ENCODE measurements at places on chromosomes 12 and 14.

GRCh38 chr12:1845427-1845826, 25.1 kb downstream of the LRTM2 start:
- no peak for DNase-seq

- DNase-seq, result no peak
These were observed 64.9 kb upstream of the FAM181A start for GRCh38 chr14:93862265-93862664.

GRCh38 chr12:18320036-18320617, 58.8 kb downstream of the PIK3C2G start:
- DNase-seq, result no peak

- DNase-seq, result no peak
These were observed 36.4 kb upstream of the ATXN2 start for GRCh38 chr12:111635524-111635923.

DNA sequence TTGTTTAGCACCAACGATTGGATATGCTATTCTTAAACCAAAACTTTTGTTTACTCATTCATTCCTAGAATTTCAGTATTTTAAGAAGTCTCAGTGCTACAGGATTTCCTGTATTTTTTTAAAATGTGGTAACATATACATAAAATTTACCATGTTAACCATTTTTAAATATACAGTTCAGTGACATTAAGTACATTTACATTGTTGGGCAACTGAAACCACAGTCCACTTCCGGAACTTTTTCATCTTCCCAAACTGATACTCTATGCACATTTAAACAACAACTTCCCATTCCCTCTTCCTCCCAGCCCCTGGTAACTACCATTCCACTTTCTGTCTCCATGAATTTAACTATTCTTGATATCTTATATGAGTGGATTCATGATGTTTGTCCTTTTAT, 30.3 kb downstream of the PDE3A start:
- no peak for DNase-seq

DNA sequence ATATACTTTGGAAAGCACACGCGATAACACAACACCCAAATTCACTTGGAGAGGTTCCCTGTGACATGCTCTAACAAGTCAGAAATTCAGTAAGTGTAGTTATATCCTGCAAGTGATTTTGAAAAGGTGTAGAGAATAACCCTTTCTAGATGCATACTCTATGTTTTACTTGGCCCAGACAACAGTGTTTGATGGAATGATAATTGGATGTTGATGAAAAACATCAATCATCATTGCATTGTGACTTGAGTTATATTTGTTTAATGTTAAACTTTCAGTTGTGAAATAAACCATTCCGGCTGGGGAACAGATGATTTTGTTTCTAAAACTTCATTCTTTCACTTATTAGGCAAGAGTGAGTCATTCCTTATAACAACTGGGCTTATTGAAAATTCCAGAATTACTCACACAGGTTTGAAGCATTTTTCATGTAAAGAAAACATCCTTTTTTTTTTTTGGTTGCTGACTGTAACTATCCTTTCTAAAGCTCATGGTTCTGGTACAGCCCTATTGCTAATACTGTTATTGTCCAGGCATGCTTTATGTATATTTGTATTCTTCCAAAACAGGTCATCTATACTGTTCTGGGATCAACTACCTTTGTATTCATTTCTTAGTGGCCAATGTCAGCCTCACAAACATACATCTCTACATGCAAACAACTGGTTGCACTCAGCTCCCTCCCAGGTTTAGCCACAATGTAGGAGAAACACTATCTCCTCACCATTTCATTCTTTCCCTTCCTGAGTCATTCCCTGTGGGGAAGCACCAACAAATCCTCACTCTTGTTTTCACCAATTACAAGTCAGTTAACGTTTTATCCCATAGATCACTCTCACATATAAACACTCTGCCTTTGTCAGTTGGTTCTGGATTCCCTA, 121.2 kb upstream of the LRIG3 start:
- no peak for DNase-seq

DNA sequence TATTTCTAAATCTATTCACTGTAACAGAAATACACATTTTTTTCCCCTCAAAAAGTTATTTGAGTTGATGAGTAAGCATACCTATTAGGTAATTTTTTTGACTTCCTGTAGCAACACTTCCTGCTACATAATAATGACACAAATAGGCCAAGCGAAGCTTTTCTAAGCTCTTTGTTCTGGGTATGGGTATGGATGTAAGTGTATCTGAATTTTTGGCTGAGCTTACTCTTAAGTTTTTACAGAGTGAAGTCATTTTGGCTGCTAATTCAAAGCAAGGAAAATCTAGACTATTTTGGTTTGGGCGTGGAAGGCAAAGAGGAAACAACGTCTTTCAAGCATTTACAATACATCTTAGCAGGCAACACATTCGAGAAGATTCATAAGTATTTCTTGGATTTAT, 1206.0 kb upstream of the FLRT2 start:
- no peak for DNase-seq

DNA sequence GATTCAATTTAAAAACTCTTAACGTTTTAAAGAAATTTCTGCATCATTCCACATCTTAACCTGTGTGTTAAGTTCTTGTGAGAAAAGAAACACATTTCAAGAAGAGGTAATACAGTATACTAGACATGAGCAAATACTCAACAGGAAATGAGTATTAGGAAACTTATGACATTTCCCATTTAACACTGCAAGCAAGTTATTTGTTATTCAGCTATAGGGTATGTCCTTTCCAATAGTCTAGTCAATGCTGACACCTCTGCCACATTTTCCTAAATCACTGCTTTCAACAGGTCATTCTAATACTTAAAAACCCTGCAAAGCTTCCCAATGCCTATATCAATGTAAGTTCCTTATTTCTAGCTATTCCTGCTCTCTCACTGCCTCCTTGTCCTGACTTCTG, 93.1 kb downstream of the DDHD1 start:
- DNase-seq, result no peak

DNA sequence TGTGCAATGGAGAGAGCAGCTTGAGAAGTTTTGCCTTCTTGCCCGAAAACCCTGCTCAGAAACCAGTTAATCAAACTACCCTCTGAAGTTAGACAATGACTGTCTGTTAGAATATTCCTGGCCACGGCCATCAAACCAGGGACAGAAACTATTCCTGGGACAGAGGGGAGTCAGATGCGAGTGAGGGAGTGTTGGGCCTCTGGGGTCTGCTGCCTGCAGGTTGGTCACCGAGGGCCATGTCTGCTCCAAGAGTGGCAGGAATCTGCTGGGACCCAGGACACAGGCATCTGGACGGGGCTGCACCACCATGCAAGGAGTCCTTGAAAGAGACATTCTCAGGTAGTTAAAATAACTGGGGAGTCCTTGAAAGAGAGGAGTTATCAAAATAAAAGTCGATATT, 16.9 kb upstream of the EIF2B2 start:
- no peak for DNase-seq

DNA sequence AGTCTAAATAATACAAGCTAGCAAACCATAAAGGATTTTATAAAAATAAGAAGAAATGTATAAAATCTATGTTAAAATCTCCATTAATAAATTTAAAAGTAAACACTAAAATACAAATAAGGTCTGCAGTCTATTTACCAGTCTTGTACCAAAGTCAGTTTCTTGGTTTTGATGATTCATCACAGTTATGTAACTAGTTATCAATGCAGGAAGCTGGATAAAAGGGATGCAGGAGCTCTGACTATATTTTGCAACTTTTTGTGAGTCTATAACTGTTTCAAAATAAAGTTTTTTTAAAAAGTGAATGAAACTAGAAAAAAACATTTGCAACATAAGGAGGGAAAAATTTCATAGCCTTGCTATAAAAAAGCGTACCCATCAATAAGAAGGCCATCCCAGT, 151.5 kb downstream of the DERA start:
- no peak for DNase-seq

- no peak for DNase-seq
These were observed 62.7 kb downstream of the TTLL5 start for GRCh38 chr14:75723716-75724115.

DNA sequence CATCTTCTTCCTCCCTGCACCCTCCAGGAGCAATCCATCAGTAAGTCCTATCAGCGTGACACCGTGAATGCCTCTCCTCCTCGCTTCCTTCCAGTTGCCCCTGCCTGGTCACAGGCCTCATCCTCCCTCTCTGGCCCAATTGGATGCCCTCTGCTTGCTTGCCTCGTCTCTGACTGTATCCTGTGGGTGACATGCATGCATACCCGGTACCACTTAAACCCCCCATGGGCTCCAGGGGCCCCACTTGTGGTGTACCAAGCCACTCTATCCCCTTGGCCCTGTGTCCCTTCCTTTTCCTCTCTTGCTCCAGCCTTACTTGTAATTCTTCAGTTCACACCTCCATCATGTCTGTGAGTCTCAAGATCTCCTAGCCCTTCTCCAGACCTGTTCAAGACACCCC, 106.0 kb upstream of the RTL1 start:
- no peak for DNase-seq

DNA sequence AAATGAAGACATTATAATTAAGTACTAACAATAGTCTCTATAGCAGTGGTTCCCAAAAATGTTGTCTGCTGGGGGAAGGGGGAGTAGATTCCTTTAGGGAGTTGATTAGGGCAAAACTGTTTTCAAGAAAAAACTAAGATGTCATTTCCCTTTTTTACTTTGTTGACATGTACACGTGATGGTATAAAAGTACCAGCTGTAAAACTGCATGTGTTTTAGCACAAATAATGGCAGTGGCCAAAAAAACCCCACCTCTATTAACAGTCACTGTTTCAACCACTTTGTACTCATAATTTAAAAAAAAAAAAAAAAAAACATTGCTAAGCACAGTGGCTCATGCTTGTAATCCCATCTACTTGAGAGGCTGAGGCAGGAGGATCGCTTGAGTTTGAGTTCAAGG, 61.7 kb downstream of the PPP1R12A start:
- no peak for DNase-seq

DNA sequence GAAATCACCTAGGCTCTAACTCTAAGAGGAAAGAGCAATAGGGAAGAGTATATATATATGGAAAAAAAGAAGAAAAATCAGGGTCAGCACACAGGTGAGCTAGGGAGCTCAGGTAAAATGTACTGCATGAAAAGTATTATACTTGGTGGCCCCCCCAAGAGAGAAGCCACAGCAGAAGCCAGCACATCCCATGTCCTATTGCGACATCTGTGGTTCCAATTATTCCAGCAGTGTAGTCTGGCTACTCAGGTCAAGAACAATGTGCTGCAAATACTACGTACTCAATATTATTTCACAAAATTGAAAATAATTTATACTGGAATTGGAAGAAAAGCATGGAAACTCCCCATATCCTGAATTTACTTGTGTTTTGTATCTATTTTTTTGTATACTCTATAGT, 85.5 kb downstream of the CEP83 start:
- no peak for DNase-seq

- DNase-seq, result no peak
These were observed 144.4 kb downstream of the SCARB1 start for GRCh38 chr12:124719231-124719630.

GRCh38 chr14:55124774-55125386, 4.2 kb upstream of the LGALS3 start:
- DNase-seq, result no peak

- DNase-seq, result no peak
These were observed 81.2 kb downstream of the CCDC60 start for GRCh38 chr12:119415714-119416113.

DNA sequence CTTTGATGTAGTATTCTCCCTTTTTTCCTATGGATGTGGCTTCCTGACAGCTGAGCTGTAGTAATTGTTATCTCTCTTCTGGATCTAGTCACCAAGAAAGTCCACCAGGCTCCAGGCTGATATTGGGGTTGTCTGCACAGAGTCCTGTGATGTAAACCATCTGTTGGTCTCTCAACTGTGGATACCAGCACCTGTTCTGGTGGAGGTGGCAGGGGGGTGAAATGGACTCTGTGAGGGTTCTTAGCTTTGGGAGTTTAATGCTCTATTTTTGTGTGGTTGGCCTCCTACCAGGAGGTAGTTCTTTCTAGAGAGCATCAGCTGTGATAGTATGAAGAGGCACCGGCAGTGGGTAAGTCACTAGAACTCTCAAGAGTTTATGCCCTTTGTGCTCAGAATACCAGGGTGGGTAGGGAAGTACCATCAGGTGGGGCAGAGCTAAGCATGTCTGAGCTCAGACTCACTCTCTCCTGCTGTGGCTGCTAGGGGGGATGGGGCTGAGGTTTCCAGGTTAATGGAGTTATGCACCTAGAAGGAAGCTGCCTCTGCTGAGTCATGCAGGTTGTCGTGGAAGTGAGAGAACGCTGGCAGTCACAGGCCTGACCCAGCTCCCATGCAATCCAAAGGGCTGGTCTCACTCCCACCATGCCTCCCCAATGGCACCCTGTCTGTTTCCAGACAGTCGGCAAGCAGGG, 3.0 kb upstream of the TAS2R14 start:
- DNase-seq, result no peak

DNA sequence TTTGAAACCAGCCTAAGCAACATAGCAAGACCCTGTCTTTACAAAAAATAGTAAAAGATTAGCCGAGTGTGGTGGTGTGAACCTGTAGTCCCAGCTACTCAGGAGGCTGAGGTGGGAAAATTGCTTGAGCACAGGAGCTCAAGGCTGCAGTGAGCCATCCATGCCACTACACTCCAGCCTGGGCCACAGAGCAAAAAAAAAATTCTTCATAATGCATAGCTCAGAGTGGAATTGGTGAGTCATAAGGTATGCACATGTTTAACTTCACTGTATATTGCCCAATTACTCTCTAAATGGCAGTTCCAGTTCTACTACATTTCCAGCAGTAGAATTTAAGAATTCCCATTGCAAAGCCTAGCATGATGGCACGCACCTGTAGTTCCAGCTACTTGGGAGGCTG, 26.8 kb upstream of the CLIP1 start:
- DNase-seq, result no peak

DNA sequence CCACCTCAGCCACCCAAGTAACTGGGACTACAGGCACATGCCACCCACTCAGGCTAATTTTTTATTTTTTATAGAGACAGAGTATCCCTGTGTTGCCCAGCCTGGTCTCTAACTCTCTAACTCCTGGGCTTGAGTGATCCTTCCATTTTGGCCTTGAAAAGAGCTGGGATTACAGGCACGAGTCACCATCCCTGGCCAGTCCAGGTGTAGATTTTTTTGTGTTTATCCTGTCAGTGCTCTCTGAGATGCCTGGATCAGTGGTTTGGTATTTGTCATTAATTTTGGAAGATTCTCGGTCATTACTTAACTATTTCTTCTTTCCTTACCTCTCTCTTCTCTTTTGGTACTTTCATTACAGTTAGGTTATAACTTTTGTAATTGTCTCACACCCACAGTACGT, 5.3 kb upstream of the HIF1A start:
- no peak for DNase-seq

Data from activated CD4-positive, alpha-beta T cell treated with anti-CD3 and anti-CD28 coated beads, Interleukin-2, amount 50 U/mL, for 24 hours (primary cell).